ENCODE measurements at places on chromosomes 3 and 15.

DNA sequence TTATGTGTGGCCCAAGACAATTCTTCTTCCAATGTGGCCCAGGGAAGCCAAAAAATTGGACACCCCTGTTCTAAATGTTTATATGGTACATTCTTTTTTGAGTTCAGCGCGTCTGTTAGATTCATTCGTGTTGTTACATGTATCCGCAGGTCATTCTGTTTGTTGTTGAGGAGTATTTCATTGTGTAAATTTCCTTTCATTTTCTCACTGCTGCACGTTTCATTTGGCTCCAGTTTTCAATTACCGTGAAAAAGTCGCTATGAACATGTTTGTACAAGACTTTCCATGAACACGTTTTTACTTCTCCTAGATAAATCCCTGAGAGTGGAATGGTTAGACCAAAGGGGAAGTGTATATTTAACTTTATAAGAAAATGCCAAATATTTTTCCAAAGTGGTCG is 7.5 kb upstream of the OPA1 start:
- DNase-seq = no peak

- no peak for DNase-seq
Measured at GRCh38 chr3:27877061-27878013, 155.2 kb upstream of the EOMES start.

GRCh38 chr3:188254520-188255070 is 100.6 kb downstream of the LPP start:
- no peak for DNase-seq

GRCh38 chr3:60274098-60274497 is 977.2 kb downstream of the FHIT start:
- no peak for DNase-seq

GRCh38 chr3:156723182-156723619 is 48.8 kb downstream of the TIPARP start:
- no peak for DNase-seq

DNA sequence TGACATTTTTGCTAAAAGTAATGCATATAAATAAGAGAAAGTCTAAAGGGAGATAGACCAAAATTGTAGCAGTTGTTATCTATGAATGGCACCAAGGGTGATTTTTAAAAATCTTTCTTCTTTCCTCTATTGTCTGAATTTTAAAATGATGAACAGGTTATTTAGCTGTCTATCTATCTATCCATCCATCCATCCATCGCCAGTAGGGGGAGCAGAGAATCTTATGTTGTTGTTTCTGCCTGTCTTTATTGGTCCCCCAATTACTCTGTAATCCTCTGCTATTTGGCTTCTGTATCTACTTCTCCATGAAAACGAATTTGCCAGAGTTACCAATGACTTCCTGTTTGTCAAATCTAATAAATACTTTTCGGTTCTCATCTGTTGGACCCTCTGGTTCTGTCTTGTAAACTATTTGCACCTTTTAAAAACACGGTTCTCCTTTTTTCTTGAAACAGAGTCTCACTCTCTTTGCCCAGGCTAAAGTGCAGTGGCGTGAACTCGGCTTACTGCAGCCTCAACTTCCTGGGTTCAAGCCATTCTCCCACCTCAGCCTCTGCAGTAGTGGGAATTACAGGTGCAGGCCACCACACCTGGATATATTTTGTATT is 86.0 kb downstream of the ECT2 start:
- peak; percentile 28 for DNase-seq

DNA sequence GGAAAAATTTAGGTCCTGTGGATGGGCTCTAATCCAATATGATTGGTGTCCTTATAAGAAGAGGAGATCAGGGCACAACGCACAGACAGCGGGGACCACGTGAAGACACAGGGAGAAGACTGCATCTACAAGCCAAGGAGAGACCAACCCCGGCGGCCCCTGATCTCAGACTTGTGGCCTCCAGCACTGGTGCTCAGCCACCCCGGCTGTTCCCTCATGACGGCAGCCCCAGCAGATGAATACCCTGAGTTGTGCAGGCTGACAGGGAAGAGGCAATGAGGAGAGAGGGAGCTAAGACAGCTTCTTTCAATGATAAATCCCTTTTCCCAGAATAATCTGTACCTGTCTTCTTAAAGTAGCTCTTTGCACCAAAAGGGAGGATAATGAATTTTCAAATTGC is 33.3 kb upstream of the CGNL1 start:
- DNase-seq = no peak

DNA sequence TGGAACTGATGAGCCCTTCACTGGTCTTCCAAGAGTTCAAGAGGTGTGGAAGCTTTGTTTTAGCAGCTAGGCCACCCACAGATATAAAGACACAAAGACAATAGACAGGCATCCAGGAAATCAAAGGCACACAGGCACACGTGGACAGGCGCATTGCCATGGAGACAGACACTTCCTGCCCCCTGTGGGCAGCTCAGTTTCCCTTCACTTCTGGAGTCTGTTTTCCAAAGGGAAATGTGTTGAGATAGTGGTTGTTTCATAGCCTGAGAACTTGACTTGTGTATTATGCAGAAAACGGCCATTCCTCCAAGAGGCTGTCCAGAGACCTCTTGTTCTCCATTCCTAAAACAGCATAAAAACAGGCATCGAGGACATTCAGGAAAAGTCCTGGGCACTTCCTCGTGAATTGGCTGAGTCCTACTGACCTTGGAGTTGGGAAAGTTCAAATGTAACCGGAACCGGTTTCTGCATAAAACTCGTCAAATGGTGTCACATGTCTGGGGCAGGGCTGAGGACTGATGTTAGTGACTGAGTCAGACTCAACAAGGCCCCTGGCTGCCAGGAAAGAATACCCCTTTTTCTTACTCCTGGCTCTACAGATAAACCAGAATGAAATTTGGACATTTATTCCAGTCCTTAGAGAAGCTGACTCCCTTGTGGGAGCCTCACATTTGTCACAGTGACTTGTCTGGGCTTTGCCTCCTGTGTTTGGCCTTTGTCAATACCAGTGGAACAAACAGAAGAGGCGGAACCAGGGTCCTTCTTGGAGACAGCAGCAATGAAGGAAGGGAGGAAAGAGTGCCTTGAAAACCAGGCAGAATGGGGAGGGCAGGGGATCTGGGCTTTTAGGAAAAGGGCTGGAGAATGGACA is 1.3 kb downstream of the ALPK3 start:
- DNase-seq = peak; percentile 38

DNA sequence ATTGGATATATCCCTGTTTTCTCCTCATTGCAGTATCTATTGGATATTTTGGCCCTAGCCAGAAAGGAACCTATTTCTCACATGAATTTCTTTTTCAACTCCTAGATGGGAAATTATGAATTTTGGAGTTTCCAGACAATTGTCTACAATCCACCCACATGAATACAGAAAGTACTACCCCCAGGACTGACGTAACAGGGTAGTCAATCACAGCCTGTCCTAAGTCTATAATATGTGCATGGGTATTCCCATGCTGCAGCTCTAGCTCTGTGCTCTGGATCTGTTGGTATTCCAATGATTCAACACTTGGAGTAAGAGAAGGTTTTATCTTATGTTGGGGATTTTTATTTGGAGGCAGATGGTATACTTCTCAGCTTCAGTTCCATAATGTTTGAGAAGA is 393.1 kb upstream of the ARRDC4 start:
- no peak for DNase-seq

GRCh38 chr3:10435850-10436249 is 69.5 kb downstream of the ATP2B2 start:
- DNase-seq = no peak

GRCh38 chr3:38617586-38617985 is 31.9 kb downstream of the SCN5A start:
- no peak for DNase-seq

DNA sequence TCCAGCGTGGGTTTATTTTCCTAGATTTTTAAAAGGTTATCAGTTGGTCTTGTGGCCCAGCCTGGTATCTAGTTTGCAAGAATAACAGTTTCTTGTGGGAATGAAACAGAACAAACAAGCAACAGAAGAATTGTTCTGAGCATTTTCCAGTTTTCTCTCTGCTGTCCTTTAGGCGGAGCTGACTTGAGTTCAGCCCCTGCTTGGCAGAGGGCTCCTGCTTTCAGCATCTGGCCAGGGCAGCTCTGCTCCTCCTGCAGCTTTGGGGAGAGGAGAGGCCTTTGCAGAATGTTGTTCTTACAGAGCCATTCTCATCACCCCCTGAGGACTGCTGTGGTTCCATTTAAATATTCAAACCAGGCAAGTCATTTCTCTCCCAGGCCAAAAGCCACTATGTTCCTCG is 117.7 kb downstream of the ALDH1A2 start:
- no peak for DNase-seq

- no peak for DNase-seq
Measured at GRCh38 chr3:121718205-121718846, 31.2 kb downstream of the GOLGB1 start.

- no peak for DNase-seq
Measured at GRCh38 chr3:42369832-42370231, 40.6 kb downstream of the LYZL4 start.
